Stimulated activated CD8-positive, alpha-beta memory T cell treated with anti-CD3 and anti-CD28 coated beads, Interleukin-4, amount 100 ng/mL, for 1 hour (primary cell): ENCODE measurements at places on chromosomes 5 and 9.

DNA sequence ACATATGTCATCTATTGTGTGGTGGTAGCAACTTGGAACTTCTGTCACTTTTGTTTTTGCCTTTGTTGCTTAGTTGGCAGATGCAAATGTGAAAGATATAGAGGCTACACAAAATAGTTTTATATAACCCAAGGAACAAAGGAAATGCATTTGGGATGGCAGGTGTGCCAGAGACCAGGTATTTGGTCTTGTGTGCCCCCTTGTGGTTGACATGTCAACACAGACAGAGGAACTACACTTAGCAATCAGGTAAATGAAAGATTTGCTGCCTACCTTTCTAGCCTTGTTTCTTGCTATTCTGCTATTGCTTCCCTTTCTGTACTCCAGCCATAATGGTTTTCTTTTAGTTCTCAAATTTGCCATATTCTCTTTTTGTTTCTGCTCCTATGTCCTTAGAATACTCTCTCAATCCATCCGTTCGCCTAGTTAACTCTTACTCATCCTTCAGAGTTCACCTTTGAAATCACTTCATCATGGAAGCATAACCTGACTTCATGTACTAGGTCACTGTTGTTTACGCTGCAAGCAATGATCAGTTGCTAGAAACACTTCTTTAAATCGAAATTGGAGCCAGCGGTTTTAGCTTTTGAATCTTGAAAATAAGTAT is 119.5 kb downstream of the TRPM3 start:
- no peak for DNase-seq

DNA sequence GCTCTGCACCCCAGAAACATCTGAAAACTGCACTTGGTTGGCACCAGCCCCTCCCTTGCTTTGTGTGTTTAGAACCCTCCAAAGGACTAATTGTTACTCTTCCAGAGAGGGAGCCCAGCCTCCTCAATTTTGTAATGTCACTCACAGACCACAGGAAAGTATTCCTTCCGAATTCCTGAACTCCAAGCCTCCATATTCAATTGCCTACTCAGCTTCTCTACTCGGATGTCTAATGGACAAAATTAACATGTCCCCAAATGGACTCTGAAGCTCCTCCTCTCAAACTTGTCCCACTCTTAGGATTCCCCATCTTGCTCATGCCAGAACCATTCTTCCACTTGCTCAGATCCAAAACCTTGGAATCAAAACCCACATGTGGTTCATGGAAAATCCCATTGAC is 3.9 kb upstream of the TMEM171 start:
- DNase-seq, result no peak

GRCh38 chr5:158780656-158781237 is 319.0 kb downstream of the EBF1 start:
- no peak for DNase-seq

DNA sequence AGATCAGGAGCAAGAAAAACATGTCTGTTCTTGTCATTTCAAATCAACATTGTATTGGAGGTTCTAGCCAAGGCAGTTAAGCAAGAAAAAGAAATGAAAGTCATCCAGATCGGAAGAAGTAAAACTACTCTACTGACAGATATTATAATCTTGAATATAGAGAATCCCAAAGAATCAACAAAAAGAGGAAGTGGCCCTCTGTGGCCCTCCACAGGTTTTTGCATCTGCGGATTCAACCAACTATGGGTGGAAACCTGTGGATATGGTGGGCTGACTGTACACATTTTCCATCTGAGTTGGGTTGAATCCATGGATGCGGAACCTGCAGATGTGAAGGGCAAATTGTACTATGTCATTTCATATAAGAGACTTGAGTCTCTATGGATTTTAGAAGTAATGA is 35.1 kb downstream of the GAS1 start:
- no peak for DNase-seq

GRCh38 chr9:133973791-133974630 is 18.1 kb downstream of the VAV2 start:
- no peak for DNase-seq

DNA sequence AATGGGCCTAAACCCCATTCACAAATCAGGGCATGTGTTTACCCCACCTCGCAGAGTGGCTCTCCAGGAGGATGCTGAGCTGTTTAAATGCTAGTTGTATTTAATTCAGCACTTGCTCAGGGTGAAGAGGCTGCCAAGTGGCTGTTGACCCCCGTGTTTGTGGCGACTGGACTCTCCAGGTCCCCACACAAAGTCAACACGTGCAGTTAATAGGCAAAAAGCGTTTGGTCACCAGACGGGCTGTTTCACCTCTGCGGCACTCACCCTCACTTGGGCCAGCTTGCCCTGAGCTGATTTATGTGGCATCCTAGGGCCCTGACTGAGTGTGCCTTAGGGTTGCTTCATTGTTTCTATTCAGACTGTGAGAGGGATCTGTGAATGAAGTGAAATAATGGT is 152.3 kb downstream of the GAS1 start:
- no peak for DNase-seq

GRCh38 chr5:157323107-157323706 is 57.3 kb downstream of the CYFIP2 start:
- DNase-seq, result no peak

DNA sequence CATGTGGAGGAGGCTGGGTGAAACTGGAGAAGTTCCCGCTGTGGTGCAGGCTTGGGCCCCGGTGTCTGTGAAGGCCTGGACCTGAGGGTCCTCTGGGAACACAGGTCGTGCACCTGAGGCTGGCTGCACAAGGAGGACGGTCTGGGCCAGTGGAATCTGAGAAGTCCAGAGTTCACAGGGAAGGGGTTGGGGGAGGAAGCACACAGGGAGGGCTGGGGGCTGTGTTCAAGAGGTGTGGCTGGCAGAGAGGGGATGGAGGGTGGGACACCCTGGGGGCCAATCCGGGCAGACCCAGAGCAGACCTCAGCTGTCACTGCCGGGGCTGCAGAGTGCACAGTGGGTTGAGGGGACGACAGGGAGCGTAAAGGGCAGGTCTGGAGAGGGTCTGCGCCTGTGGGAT is 2.6 kb downstream of the SLC9A3 start:
- DNase-seq, result no peak

- no peak for DNase-seq
Measured at GRCh38 chr5:140801494-140801841, 611 bp downstream of the PCDHA3 start.

GRCh38 chr9:89734600-89735041 is 129.8 kb downstream of the GADD45G start:
- DNase-seq, result no peak

GRCh38 chr9:38018958-38019602 is 49.9 kb downstream of the SHB start:
- DNase-seq, result no peak

GRCh38 chr9:3868466-3868865 is 342.7 kb upstream of the RFX3 start:
- no peak for DNase-seq

DNA sequence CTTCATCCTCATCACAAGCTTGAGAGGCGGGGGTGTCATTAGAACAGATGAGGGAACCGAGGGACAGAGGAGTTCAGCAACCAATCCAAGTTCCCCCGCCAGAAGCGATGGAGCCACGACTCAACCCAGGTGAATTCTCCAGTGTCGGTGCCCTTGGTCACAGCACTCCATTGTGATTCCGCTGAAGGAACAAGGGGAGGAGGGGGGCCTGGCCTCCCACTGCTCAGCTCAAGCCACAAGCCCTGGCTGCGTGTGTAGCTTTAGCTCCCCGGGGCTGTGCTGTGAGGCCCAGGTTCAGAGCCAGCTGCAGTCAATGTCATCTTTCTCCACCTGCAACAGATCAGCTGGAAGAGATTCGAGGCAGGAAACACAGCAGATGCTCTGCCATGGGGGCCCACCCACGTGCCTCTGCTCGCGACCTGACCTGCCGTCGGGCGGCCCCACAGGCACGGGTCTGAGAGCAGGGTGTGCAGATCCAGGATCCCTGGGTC is 72.6 kb downstream of the GTF3C4 start:
- no peak for DNase-seq

GRCh38 chr9:26786564-26786963 is 106.0 kb downstream of the CAAP1 start:
- no peak for DNase-seq

- no peak for DNase-seq
Measured at GRCh38 chr9:91146391-91147019, 215.2 kb downstream of the AUH start.

- no peak for DNase-seq
Measured at GRCh38 chr9:38431116-38431515, 6.9 kb upstream of the IGFBPL1 start.

DNA sequence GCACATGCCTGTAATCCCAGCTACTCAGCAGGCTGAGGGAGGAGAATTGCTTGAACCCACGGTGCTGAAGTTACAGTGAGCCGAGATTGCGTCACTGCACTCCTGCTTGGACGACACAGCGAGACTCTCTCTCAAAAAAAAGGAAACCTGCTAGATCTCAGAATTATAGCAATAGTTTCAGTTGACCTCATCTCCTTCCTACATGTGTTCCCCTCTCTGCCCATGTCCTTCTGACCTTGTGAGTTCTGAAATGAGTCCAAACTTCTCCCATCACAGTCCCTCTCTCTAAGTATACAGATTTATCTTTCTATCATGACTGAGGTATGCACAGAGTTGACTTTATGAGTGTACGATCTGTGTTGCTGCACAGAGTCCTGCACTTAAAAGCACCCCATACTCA is 44.6 kb upstream of the SHOC1 start:
- DNase-seq, result no peak

GRCh38 chr5:73419465-73420390 is 28.8 kb downstream of the FOXD1 start:
- DNase-seq, result no peak

- no peak for DNase-seq
Measured at GRCh38 chr9:93701494-93702218, 125.3 kb downstream of the PHF2 start.

DNA sequence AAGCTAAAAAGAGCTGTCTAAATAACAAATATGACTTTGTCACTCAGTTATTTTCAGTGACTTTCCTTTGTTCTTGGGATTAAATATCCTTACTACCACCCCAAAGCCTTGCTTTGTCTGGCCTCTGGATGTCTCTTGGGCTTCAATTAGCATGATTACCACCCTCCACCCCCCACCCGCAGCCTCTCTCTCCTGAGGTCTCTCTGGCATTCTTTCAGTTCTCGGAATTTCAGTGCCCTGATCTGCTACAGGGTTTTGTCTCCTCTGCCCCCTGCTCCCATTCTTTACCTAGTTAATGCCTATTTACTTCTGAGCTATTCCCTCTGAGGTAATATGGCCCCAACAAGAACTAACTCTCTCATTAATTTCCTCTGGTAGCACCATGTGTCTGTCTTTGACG is 376.4 kb downstream of the DEPDC1B start:
- DNase-seq, result no peak

DNA sequence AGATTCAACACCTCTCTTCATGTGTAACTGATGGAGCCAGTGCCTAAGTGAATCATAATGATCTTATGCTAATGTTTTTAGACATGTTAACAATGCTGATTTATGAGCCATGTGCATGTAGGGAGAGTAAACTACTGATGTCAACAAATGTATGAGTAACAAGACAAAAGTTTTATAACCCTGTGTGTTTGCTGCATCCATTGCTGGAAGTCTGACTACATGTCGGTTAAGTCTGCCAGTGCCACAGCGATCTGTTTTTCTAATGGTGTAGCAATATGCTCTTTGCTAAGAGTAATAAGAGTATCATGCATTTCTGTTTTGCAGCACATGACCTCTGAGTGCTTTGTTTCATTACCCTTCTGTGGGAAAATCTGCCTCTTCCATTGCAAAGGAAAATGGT is 26.4 kb upstream of the TMOD1 start:
- DNase-seq, result no peak

DNA sequence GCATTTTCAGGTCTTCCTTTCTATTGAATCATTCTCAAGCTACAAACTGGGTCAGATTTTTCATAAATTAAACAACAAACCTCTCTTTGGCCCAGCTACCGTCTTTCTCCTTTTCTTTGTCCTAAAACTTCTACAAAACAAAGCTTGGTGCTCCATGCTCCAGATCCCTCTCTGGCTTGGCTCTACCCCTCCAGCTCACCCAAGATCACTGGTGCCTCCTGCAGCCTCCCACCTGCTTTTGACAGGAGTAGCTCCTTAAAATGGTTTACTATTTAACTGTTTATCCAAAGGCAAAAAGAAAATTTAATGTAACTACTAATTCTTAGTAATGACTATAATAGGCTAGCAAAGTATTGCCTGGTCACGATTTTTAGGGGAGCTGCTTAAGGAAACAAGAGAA is 10.7 kb upstream of the SERINC5 start:
- no peak for DNase-seq

GRCh38 chr5:137234973-137235943 is 263.9 kb downstream of the SPOCK1 start:
- DNase-seq, result no peak

GRCh38 chr5:87650284-87650683 is 237.6 kb upstream of the CCNH start:
- no peak for DNase-seq

- DNase-seq, result no peak
Measured at GRCh38 chr9:92494856-92495255, 12.6 kb upstream of the ASPN start.
